ENCODE measurements at places on chromosomes 6 and 20. TPM values are rescaled to one million over a fixed set of nuclear protein-coding genes. Genes with fewer than 3 reads are reported as not detected.

- DNase-seq: no peak
Observed at GRCh38 chr20:36941401-36941835, 10.1 kb downstream of the SAMHD1 start.

DNA sequence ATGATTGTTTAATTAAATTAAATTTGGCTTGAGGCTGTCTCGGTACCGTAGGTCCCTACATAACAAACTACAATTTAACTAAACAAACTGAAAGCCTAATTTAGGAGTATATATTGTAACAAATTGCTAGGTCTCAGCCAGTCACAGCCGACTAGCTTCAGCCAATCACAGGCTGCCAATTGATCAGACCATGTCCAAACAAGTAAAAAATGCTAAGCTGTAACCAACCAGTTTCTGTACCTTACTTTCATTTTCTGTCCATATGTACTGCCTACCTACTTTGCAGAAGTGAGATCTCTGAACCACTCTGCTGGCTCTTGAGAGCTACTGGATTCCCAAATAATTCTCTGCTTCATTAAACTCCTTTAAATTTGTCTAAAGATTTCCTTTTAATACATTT lies 648.0 kb upstream of the GJE1 start:
- DNase-seq: no peak

The SIRPB2 gene
- total RNA-seq: not detected

The NRSN1 gene
- total RNA-seq: 1.1 TPM

DNA sequence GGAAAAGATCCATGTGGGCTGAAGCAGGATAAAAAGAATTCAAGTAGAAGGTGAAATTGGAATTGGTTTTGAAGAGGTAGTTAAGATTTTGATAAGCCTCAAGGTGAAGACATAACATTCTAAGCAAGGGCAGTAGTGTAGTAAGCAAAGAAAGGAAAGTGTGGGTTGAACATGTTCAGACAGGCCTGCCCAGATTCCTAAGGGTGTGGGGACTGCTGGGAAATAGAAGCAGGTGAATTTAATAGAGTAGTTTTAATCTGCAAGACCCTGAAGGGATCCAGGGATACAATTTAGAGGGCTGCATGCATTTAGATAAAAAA lies 19.1 kb downstream of the TAB2 start:
- DNase-seq: no peak

The THBS2 gene
- 20.4 TPM for total RNA-seq

The XKR7 gene
- 0.29 TPM for total RNA-seq

- no peak for DNase-seq
Observed at GRCh38 chr6:122645256-122645655, 35.1 kb downstream of the PKIB start.

GRCh38 chr6:46510651-46511050 lies 19.4 kb upstream of the RCAN2 start:
- no peak for DNase-seq

DNA sequence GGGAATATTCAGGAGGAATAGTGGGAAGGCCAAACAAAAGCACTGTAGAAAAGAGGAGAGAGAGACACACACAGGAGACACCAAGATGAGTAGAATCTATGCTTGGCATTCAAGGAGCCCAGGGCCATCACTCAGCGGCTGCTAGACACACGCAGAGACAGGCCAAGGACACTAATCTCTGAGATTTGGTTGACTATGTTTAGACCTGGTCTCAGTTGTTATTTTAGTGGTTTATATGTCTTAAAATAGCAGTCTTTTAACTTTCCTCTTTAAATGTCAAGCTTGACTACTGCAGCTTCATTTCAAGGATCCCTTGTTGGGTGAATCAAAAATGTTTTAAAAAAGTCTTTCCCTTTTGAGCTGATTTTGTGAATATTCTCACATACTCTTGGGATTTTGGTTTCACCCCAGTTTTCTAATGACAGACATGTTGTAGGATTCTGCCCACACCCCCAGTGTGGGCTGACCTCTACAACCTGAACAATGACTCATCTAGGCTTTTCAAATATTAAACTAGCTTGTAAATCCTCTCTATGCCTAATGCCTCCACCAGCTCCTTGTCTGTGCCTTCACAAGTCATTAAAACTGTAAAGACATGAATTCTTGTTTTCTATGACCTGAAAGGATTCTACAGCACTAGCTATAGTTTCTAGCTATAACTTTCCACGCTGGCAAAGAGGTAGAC lies 142.7 kb upstream of the EXOC2 start:
- no peak for DNase-seq

GRCh38 chr6:95286874-95287273 lies 290.5 kb upstream of the MANEA start:
- DNase-seq: no peak

GRCh38 chr6:64252256-64252655 lies 616.7 kb downstream of the PHF3 start:
- DNase-seq: no peak

The HLA-DPB1 gene
- total RNA-seq: 12.7 TPM

DNA sequence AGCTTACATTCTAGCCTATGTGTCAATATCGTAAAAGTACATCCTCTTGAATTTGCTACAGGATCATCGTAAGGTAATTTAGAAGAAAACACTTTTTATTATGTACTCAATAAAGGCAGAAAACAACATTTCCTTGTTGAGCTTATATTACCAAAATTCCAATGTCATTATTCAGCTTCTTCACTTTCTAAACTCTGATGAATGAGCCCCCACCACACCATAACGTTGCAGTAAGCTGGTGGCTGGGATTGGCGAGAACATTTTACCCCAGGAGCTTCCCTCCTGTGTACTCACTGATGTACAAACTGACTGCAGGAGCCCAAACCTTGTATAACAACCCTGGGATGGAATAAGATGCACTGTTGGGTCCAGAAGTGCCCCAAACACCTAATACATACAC lies 238.1 kb upstream of the MARCKS start:
- no peak for DNase-seq

The MAP7 gene
- 15.5 TPM for total RNA-seq

The CCM2L gene
- 0.16 TPM for total RNA-seq

DNA sequence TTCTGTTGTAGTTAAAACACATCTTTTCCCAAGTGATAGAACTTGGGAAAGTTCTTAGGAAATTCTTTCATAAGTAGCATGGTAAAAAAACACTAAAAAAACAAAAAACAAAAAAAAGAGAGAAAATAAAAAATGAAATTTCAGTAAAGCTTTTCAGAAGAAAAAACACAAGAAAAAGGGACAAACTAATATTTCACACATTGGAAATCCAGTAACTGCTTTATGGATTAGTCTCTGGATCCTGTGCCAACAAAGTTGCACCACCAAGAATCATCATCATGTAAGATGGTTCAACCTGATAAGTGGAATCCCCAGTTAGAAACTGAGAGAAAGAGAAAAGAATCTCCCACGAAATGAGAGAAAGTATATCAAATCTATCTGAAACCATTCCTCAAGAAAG lies 144.2 kb downstream of the GMDS start:
- no peak for DNase-seq

Measured in mesothelial cell of epicardium (in vitro differentiated cells).